Activated CD4-positive, alpha-beta T cell treated with anti-CD3 and anti-CD28 coated beads for 24 hours (primary cell): ENCODE measurements at places on chromosomes 11 and 22.
A peak's percentile ranks its signal among the peaks of the same experiment; 100 is the strongest.

- DNase-seq, result no peak
Observed at GRCh38 chr11:1574238-1574932, 2.3 kb upstream of the DUSP8 start.

DNA sequence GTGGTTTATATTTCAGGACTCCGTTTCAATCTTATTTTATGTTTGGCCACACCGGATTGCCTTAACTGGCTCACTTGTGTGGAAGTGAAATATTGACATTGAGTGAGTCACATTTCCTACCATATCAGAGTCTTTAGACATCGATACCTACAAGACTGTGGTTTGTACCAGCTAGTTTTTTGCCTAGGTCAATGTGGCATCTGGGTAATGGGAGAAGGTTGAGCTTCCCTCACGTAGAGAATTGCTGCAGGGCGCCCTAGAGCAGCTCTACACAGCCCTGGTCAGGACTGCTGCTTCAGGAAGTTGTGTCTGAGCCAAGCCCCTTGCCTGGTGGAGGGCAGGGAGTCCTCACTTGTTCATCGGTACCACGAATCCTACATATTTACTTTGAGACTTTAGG, 1.6 kb downstream of the GRAMD1B start:
- DNase-seq, result no peak

- DNase-seq, result no peak
Observed at GRCh38 chr11:4105916-4106315, 11.3 kb downstream of the RRM1 start.

GRCh38 chr11:79834015-79834414, 393.2 kb upstream of the TENM4 start:
- no peak for DNase-seq

DNA sequence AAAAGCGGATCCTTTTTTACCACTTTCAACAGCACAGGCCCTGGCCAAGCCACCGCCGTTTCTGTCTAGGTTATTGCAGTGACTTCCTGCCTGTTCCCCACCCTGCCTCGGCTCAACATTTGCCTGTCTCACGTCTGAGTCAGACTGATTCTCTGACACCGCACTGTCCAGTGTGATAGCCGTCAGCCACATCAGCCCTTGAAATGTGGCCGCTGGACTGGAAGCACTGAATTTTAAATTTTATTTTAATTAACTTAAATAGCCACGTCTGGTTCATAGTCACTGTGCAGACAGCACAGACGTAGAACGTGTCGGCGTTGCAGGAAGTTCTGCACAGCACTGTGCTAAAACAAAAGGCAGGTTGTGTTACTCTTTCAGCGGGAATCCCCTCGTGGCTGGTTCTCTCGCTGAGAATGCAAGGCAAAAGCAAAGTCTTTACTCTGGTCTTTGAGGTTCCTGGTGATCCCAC, 56.3 kb upstream of the ADSL start:
- peak; percentile 40 for DNase-seq

- DNase-seq, result no peak
Observed at GRCh38 chr11:130157101-130157500, 2.5 kb upstream of the ST14 start.

DNA sequence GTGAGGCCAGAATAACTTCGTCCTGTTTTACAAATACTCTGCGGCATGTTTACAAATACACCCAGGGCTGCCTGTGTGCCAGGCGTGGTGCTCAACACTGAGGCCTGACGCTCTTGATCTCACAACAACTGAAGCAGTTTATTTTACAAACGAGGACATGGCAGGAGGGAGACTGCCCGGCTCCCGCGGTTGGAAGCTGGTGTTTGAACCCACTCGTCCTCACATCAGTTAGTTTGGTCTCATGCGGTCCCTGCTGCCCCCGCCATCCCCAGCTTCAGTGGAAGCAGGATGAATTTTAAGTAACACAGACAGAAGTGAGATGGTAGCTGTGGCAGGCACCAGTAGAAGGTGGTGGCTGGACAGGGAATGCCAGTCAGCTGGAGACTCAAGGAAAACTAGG, 16.4 kb downstream of the KIAA0930 start:
- no peak for DNase-seq

DNA sequence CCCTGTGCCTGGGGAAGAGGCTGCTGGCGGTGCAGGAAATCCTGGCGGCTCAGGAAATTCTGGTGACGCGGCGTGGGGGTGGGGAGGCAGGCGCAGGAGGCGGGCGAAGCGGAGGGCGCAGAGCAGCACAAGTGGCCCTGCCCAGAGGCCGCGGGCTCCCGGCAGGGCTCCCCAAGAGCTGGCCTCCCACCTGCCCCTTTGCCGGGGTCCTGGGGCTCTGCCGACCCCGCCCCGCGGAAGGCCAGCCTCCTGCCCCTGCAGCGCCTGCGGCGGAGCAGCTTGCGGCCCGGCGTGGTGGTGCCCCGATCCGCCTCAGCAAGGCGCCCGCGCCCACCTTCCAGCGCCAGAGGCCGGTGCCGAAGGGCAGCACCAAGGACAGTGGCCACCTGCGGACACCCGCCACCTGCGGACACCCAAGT, 100.2 kb upstream of the OR4C13 start:
- no peak for DNase-seq

GRCh38 chr22:31142285-31142684, 2.0 kb upstream of the PLA2G3 start:
- DNase-seq, result no peak

GRCh38 chr11:71449596-71449995, 1.4 kb upstream of the DHCR7 start:
- DNase-seq, result no peak

- no peak for DNase-seq
Observed at GRCh38 chr22:47618180-47619010, 855.9 kb downstream of the TBC1D22A start.

DNA sequence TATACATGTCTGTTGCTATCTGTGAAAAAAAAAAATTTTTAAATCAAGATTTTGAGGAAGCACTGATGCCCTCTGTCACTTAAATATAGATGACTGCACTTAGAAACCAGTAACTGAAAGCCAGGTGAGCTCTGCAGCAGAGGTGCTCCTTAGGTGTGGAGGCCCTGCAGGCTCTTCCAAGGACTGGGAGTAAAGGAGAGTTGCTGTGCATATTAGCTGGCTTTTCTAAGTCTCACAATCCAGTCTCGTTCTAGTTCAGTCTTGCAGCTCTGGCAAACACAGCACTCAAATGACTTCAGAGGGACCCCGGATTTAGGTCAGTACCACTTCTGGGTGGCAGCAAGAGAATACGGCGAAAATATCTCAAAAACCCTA, 61.0 kb downstream of the LARGE2 start:
- DNase-seq, result no peak

DNA sequence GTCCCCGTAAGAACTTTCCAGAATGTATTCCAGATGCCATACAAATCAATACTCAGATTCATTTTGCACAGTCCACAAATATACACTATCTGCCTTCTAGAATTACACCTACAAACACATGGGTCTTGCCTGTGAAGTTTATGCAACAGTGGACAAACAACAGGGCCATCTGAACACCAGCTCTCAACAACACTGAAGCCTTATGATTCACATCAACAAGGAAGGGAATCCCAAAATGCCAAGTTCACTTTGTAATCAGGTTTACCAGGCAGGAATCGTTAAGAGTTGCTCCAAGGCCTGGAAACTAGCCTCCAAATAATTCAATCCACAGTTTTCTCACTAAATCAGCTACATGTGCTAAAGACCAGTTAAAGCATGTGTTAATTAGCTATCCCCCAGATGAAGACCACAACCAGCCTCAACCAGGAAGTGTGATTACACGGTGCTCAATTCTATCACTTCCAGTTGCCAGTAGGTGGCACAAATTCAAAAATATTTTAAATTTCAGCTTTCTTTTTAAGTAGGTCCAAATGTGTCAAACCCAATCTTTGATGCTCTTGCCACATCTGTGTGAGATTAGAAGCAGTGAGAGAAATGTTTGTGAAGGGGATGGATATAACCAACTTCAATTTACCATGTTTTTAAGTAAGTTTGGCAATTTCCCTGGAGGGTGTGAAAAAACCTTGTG, 139.1 kb upstream of the BDNF start:
- no peak for DNase-seq

DNA sequence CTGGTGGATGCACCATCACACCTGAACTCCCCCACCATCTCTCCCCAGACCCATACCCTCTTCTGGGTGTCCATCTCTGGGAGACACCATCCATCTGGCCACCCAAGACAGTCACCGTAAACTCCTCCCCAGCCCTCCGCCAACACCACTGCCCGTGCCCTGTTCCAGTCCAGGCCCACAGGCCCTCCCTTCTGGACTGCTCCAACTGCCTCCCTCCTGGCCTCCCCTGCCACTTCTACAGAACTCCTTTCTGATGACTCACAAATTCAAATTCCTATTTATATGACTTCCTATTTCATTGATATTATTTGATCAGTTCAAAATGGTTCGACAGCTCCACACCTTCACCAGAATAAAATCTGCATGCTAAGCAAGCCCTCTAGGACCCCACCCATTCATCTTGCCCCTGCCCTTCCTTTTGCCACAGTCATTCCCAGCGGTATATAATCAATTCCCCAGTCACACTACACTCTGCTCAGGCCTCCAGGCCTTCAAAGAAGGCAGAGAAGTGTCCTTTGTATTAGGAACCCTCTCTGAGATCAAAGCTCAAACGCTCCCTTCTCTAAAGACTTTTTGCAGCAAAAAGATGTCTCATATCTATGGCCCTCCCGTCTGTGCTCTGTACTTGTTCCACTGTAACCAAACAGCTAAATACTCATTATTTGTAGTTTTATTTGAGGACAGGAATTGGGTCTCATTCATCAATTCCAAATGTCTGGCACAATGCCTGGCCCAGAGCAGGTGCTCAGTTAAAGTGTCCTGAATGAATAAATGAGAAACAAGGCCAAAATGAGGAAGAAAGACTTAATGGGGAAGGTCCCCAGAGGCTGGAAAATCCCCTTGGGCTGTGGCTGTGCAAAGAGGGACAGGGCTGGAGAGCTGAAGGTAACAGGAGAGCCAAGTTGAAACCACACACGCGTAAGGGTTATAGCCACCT, 29.0 kb downstream of the MYH9 start:
- DNase-seq, result no peak

DNA sequence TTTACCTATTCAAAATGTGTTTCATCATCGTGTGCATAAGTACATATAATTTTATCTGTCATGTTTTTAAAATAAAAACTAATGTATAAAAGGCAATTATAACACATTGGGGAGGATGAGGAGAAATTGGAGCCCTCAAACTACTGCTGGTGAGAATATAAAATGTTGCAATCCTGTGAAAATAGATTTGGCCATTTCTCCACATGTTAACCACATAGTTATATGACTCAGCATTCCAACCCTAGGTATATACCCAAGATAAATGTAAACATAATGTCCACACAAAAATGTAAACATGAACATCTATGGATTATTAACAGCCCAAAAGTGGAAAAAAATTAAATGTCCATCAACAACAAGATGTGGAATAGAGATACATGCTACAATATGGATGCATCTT, 928.0 kb upstream of the FAT3 start:
- DNase-seq, result no peak

GRCh38 chr11:34623463-34623862, 2.6 kb downstream of the EHF start:
- no peak for DNase-seq

DNA sequence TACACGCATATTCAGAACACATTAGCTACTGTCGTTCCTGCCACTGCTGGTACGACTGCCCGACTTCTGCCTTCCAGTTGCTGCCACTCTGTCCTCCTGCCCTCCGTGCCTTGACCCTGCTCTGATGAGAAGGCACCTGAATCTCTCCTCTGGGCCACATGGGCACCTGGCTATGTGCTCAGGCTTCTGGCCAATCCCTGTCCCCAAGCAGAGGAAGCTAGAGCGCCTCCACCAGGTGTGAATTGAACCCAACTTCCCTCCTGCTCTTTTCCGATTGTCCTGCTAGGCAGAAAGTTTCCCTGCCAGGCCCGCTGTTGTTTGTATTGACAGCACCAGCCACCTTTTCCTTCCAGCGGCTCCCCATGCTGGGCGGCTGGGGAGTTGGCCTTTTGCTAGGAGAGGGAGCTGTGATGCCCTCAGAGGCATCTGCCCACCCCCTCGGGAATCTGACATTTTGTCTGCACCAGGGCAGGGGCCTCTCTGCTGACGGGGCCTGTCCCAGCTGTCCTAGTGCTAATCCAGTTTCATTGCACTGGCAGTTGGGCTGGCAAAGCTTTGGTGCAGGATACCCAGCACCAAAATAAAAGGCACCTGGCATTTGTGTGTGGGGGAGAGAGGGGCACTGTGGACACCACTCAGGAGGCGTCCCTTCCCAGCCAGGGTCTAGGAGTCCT, 118.0 kb downstream of the GRIK4 start:
- DNase-seq, result no peak

GRCh38 chr11:14259186-14259784, 99.7 kb downstream of the RRAS2 start:
- DNase-seq, result no peak

DNA sequence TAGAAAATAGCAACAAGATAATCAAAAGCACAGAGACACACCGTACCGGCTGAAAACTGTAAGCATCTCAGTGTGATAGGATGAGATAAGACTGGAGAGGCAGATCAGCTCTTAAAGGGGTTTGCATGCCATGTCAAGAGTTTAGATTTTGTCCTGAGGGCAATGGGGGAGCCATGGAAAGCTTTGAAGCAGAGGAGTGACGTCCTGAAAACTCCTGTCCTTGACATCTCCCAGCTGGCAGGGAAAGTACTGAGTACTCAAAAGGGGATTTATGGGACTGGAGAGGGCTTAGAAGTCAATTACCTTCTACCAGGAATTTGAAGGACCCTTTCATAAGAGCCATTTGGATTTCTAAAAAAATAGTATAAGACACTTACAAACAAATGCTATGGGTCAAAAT, 420.5 kb upstream of the NARS2 start:
- no peak for DNase-seq

- no peak for DNase-seq
Observed at GRCh38 chr11:75302371-75302770, 49.1 kb downstream of the ARRB1 start.

- no peak for DNase-seq
Observed at GRCh38 chr22:20919718-20920117, 2.5 kb downstream of the CRKL start.

GRCh38 chr11:110242746-110243145, 53.7 kb downstream of the RDX start:
- no peak for DNase-seq

DNA sequence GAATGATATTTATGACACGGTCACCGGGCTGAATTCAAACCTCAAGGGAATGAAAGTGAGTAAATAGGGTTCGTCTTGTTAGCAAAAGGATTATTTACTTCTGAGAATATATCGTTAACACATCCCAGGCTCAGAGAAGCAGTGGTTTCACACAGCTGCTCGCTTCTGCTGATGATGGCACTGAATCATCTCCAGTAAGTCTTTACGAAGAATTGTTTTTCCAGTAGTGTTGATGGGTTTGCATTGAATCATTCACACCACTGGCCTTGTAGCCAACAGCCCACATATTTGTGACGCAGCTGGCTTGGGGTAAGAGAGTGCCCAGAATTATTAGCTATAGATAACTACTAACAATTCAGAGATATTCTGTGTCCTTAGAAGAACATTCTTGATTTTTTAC, 236.3 kb downstream of the CADM1 start:
- DNase-seq, result no peak
